ENCODE measurements at places on chromosomes 6 and 20. TPM values are rescaled to one million over a fixed set of nuclear protein-coding genes. Genes with fewer than 3 reads are reported as not detected.

DNA sequence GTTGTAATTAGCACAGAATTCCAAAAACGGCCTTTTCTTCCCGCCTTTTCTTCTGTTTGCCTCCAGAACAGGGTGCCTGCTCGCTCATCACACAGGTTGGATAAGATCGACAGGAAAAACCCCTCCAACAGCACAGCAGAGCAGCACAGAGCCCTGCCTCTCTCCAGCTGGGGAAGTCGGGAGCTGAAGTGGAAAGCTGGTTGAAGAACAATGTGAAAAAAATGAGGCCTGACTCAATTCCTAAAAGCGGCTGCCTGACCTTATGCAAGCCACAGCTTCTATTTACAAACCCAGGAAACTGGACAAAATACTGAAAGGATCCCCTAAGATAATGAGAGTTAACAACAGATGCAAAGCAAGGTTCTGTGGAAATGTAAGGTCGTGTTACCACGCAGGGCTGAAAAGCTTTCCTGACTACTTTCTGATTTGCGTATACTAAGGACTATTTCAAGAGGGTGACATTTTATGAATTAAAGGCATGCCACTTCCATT is 116.9 kb downstream of the TTLL2 start:
- H3K27me3 ChIP-seq = no peaks in the 10 kb centered on the region
- peaks cover 82% of the 10 kb centered on the region for H3K4me1 ChIP-seq
- peaks cover 5% of the 10 kb centered on the region for H3K36me3 ChIP-seq
- DNase-seq = peak; percentile 46

DEF6 gene
- total RNA-seq = 12.8 TPM

DNA sequence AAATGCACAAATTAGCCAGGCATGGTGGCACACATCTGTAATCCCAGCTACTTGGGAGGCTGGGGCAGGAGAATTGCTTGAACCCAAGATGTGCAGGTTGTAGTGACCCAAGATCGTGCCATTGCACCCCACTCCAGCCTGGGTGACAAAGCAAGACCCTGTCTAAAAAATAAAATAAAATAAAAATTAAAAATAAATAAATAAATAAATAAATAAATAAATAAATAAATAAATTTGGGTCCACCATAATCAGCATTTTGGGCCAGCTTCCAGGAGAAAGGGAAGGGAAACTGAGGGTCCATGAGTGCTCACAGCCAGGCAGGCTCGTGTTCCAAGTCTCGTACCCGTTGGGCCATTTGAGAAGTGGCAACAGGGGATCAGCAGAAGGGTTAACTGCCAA is 131.6 kb upstream of the AGPAT4 start:
- peaks cover 9% of the 10 kb centered on the region for H3K36me3 ChIP-seq
- H3K4me3 ChIP-seq = no peak overlapping the region
- H3K27ac ChIP-seq = no peak overlapping the region
- DNase-seq = no peak

DNA sequence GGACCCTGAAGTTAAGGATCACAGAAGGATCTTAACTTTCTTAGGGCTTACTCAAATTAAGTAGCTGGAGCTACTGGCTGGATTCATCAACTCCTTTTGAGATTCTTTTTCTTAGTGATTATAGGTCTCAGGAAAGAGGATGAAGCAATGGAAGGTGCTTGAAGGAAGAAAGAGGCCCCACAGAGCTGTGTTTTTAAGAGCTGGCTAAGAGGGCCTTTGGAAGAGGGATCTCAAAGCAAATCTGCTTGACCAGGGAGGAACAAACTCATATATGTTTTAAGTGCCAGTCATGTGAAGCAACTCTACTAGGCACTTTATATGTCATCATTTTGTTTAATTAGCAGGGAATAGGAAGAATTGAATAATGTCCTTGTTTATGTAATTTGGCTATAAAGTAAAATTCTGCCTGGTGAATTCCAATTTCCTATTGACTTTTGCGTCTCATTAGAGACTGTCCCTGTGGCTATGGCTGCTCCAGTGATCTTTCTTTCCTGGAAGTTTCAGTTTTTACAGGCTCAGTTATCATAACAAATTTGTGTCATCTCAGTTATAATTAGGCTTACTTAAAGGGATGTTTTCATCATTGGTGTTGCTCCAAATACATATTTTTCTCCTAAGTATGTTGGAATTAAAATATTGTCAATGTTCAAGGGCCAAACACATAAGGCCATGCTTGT is 222.8 kb upstream of the CITED2 start:
- H3K4me3 ChIP-seq = no peak overlapping the region
- peaks cover 35% of the 10 kb centered on the region for H3K4me1 ChIP-seq
- no peaks in the 10 kb centered on the region for H3K27me3 ChIP-seq
- H3K36me3 ChIP-seq = no peaks in the 10 kb centered on the region

PLG gene
- total RNA-seq = 1.4 TPM

DNA sequence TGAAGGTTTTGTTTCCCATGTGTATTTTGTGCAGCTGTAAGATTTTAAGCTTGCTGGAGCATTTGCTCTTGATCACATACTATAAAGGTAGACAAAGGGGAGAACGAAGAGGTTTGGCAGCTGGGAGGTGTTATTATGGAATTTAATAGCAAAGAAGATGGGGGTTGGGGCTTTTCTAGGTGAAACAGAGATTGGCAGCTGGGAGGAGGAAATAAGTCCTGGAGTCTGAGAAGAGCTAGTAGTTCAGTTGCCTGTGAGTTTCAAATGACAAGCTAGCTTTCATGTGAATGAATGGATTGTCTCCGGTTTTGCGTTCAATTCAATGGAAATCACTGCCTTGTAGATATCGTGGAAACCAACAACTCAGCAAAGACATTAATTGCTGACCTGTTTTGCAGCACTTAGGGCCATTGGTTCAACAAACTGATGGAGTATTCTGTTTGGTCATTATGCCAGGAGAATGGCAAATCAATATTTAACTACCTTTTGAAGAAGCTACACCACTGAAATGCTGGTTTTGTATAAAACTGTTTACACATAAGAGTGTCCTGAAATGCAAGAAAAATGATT is 38.1 kb upstream of the FLRT3 start:
- H3K27me3 ChIP-seq = no peaks in the 10 kb centered on the region
- peaks cover 37% of the 10 kb centered on the region for H3K4me1 ChIP-seq
- no peak overlapping the region for H3K4me3 ChIP-seq
- no peaks in the 10 kb centered on the region for H3K36me3 ChIP-seq

GRCh38 chr6:147418523-147418922 is 90.0 kb upstream of the SAMD5 start:
- H3K4me3 ChIP-seq = no peak overlapping the region
- DNase-seq = no peak
- peaks cover 2% of the 10 kb centered on the region for H3K27me3 ChIP-seq
- peaks cover 21% of the 10 kb centered on the region for H3K4me1 ChIP-seq

- DNase-seq = no peak
- no peaks in the 10 kb centered on the region for H3K27me3 ChIP-seq
- H3K36me3 ChIP-seq = no peaks in the 10 kb centered on the region
Measured at GRCh38 chr6:46996860-46997641, 45.1 kb downstream of the ADGRF1 start.

DNA sequence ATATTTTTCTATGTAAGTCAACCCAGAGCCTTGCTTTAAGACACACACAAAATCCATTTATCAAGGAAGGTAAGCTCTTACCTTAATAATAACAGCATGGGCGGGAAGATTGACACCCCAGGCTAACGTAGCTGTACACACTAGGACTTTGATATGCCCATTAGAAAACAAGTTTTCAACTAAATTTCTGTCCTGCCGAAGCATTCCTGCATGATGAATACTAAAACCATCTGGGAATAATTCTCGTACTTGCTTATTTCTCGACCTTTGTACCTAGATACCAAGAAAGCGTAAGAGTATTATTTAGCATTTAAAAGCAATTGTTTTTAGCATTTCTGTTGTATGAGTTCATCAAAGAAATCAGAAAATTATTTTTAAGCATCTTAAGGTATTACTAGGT is 197.5 kb upstream of the SIM1 start:
- peaks cover 4% of the 10 kb centered on the region for H3K36me3 ChIP-seq
- H3K27me3 ChIP-seq = no peaks in the 10 kb centered on the region
- H3K4me3 ChIP-seq = no peak overlapping the region
- DNase-seq = no peak

IL20RA gene
- total RNA-seq = 1.3 TPM

- no peak overlapping the region for H3K4me3 ChIP-seq
- H3K27ac ChIP-seq = peak overlapping the region; percentile 93
- peaks cover 41% of the 10 kb centered on the region for H3K4me1 ChIP-seq
- H3K27me3 ChIP-seq = no peaks in the 10 kb centered on the region
Measured at GRCh38 chr6:106692819-106693208, 63.4 kb downstream of the QRSL1 start.

- DNase-seq = no peak
- peaks cover 33% of the 10 kb centered on the region for H3K27me3 ChIP-seq
- no peak overlapping the region for H3K27ac ChIP-seq
- 0 out of 2 replicates have a peak overlapping the region, but pooled peaks have one; percentile 5 for H3K4me3 ChIP-seq
- H3K4me1 ChIP-seq = peaks cover 35% of the 10 kb centered on the region
- H3K36me3 ChIP-seq = no peaks in the 10 kb centered on the region
Measured at GRCh38 chr6:163338671-163339405, 75.7 kb upstream of the QKI start.

- H3K4me1 ChIP-seq = no peaks in the 10 kb centered on the region
- H3K36me3 ChIP-seq = no peaks in the 10 kb centered on the region
- no peaks in the 10 kb centered on the region for H3K27me3 ChIP-seq
Measured at GRCh38 chr20:44433751-44434538, 41.7 kb upstream of the TTPAL start.

DNA sequence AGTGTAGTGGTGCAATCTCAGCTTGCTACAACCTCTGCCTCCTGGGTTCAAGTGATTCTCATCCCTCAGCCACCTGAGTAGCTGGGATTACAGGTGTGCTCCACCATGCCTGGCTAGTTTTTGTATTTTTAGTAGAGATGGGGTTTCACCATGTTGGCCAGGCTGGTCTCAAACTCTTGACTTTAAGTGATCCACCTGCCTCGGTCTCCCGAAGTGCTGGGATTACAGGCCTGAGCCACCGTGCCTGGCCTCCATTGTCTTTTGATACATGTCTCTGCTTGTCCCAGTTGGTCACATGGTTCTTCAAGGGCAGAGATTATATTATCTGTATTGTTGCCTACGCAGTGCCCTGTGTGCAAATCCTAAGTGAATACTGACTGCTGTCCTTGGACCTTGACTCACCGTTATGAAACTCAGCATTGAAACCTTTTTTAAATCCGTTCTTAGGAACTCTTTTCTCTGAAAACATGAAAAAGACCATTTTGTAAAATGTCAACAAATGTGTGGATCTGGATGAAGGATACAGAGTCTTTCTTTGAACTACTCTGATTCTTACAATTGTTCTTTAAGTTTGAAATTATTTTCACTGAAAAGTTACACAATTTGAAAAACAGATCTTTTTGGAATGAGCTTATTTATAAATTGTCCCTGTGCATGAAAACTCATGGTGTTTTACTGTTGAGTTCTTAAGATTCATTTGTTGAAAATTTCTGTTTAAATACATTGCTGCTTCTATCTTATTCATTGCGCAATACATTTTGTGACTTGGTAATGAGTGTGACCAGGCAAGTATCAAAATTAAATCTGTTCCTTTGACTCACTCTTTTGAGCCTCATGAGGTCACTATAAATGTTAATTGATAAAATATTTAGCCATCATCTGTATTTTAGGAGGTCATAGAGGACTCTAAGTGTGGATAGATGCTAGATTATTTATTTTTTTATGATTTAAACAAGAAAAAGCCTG is 293.5 kb downstream of the UTRN start:
- no peaks in the 10 kb centered on the region for H3K27me3 ChIP-seq
- peaks cover 18% of the 10 kb centered on the region for H3K4me1 ChIP-seq
- H3K27ac ChIP-seq = no peak overlapping the region
- no peak for DNase-seq
- no peak overlapping the region for H3K4me3 ChIP-seq
- peaks cover 22% of the 10 kb centered on the region for H3K36me3 ChIP-seq

- no peak for DNase-seq
- H3K27me3 ChIP-seq = no peaks in the 10 kb centered on the region
- H3K4me1 ChIP-seq = peaks cover 23% of the 10 kb centered on the region
- H3K27ac ChIP-seq = no peak overlapping the region
Measured at GRCh38 chr20:48298851-48299484, 513.7 kb upstream of the SULF2 start.

Measured in WTC11 (cell line).